Fibroblast of the conjunctiva (primary cell): ENCODE measurements at places on chromosomes 12 and 14.

- no peak for DNase-seq
These were observed 497.1 kb upstream of the RPL10L start for GRCh38 chr14:47148686-47149085.

DNA sequence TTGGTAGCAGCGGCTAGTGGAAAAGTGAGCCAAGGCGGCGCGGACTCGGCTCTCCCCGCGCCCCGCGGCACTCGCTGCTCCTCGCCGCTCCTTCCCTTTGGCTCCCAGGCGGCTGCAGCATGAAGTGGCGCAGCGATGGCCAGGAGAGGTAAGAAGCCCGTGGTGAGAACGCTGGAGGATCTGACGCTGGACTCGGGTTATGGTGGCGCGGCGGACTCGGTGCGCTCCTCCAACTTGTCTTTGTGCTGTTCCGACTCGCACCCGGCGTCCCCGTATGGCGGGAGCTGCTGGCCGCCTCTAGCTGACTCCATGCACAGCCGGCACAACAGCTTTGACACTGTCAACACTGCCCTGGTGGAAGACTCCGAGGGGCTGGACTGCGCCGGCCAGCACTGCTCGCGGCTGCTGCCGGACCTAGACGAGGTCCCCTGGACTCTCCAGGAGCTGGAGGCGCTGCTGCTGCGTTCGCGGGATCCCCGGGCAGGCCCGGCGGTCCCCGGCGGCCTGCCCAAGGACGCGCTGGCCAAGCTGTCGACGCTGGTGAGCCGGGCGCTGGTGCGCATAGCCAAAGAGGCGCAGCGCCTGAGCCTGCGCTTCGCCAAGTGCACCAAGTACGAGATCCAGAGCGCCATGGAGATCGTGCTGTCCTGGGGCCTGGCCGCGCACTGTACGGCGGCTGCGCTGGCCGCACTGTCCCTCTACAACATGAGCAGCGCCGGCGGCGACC, 225.6 kb upstream of the CRY1 start:
- DNase-seq = no peak

- DNase-seq = no peak
These were observed 70.3 kb downstream of the COX16 start for GRCh38 chr14:70289138-70289537.

GRCh38 chr12:3526776-3527175, 35.8 kb downstream of the PRMT8 start:
- no peak for DNase-seq
